ENCODE measurements at places on chromosomes 7 and 10.

DNA sequence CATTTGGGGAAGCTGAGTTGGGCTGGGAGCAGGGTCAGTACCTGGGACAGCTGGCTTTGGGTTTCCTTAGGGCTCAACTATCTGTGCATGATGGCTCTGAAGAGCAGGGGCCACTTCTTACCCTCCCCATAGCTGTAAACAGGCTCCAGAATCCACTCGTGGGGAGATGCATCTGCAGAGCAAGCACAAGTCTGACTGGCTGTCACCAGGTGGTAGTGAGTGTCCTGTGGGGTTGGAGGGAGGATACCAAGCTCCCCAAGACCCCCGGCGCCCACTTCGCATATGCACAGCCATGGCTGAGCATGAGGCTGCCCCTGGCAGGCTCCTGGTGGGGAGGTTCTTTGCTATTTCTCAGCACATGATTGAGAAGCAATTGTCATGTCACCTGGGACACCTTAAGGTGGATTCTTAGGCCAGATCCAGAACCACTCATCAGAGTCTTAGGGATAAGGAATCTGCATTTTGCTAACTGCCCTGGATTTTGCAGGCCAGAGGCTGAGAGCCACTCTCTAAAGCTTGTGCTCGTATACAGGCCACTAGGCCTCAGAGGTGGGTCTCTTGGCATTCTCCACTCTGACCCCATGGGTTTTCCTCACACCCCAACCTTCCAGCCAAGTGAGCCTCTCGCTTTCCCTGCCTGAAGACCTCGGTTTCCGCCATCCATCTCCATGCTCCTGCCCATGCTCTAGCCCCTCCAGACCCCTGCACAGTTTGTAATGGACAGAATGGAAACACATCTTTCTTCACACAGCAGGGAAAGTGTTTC is 53.7 kb downstream of the ADCY1 start:
- no peak for DNase-seq

GRCh38 chr7:151320263-151320845 is 21.3 kb upstream of the NUB1 start:
- DNase-seq = no peak

- DNase-seq = peak; percentile 79
Observed at GRCh38 chr10:60314069-60314940, 75.4 kb downstream of the ANK3 start.

- DNase-seq = no peak
Observed at GRCh38 chr10:90276894-90277475, 575.6 kb downstream of the KIF20B start.

GRCh38 chr10:42991442-42992098 is 85.3 kb upstream of the RET start:
- no peak for DNase-seq

DNA sequence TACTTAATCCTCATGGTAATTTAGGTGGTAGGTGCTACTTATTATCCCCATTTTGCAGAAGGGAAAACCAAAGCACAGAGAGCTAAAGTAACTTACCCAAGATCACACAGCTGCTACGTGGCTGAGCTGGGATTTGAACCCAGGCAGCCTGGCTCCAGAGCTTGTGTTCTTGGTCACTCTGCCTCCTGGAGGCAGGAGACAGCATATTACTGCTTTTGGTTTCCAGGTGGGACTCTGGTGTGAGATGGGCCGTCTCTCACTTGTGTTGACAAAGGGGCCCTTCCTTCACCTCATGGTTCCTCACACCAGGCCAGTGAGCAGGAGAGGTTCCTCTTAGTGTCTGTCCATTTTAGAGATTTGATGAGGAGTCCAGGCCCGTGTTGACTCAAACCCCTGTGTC is 79.8 kb upstream of the PPIF start:
- no peak for DNase-seq

DNA sequence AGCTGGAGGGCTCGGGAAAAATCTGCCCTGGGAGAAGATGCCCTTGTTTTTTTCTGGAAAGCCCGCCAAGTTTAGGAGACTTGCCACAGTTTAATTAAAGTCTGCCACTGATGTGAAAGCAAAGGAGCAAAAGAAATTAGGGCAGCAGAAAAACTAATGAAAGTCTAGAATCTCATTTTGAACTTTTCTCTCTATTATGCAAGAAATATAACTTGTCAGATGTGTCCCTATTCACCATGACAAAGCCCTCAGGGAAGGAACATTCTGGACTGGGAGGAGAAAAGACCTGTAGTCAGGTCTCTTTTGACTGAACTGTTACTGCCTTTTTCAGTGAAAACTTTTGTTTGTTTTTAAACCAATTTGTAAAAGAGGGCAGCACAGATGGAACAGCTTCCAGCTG is 715.5 kb downstream of the SORCS3 start:
- DNase-seq = no peak

DNA sequence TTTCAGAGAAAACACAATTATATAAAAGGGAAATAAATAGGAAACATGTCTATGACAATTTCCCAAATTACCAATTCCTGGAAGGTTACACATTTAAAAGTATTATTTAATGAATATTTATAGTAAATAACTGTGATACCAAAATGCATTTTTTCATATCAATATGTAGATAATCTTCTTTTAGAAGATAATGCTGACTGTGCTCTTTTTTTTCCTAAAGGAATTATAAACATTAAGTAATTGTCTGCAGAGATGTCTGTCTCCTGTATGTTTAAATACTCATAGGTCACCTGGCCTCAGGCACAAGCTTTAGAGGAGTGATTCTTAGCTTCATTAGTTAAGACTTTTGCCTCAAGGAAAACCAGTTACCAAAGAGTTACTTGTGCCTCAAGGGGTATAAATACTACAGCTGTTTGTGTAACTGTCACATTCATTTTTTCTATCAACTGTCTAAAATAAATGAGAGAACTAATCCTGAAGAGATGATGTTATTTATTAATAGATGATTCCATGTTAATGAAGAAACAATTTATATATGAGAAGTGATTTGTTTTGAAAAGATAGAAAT is 77.1 kb downstream of the DNAJC1 start:
- DNase-seq = no peak

- DNase-seq = peak; percentile 57
Observed at GRCh38 chr10:60654813-60655464, 123.3 kb upstream of the CDK1 start.

- no peak for DNase-seq
Observed at GRCh38 chr7:153640586-153640985, 411.6 kb upstream of the DPP6 start.

- peak; percentile 26 for DNase-seq
Observed at GRCh38 chr7:29483219-29484104, 80.2 kb upstream of the PRR15 start.

GRCh38 chr10:5564537-5565204 is 39.9 kb downstream of the CALML3 start:
- no peak for DNase-seq

DNA sequence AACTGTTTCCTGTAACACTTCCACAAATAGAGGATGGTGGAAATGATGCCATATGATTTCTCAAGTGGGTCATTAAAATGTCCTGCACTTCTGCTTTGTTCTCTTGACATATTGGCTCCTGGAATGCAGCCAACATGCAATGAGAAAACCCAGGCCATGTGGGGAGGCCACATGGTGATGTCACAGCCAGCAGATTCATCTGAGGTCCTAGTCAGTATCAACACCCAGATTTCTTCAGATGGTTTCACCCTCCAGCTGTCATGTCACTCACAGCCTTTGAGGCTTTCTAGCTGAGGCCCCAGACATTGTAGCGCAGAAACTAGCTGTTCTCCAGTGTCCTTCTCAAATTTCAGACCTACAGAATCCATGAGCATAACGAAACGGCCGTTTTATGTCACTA is 102.3 kb upstream of the NUPR2 start:
- DNase-seq = peak; percentile 25

DNA sequence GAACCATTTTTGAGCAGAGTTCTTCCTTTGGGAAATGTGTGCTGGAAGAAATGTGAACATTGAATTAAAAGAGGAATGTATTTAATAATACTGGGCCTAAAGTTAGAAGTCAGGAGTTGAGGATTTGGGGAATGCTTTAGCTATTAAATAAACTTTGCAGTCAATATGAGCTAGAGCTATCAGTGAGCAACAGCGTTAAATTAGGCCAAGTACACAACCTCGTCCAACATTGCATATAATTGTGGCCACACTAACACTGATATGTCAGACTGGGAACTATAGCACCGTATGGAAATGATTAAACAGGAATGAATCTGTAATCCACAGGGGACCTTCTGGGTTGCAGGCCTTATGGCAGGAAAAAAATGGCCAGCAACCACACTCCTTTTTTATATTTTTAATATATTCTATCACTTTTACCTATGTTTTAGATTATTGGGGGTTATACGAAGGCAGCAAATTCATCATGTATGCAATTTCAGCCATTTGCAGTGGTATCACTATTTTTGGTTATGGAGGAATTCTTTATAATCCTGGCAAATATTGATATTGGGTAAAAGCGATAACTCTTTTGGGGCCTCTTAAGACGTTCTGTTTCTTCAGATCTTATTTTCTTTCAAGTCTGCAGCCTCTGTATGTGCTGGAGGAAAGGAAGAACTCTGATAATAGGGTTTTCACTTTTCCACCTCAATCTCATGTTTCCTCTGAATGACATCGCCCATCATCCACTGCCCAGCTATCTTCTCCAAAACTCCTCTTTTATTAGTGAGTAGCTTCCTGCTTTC is 236.3 kb upstream of the PLXDC2 start:
- DNase-seq = no peak

- peak; percentile 93 for DNase-seq
Observed at GRCh38 chr7:102286237-102287110, at the start of gene SH2B2. SH2B2 (plus strand) TSS chr7:102286868; CDS start chr7:102300551, 13,683 bp downstream.

- no peak for DNase-seq
Observed at GRCh38 chr10:119500123-119500795, 42.3 kb downstream of the RGS10 start.

DNA sequence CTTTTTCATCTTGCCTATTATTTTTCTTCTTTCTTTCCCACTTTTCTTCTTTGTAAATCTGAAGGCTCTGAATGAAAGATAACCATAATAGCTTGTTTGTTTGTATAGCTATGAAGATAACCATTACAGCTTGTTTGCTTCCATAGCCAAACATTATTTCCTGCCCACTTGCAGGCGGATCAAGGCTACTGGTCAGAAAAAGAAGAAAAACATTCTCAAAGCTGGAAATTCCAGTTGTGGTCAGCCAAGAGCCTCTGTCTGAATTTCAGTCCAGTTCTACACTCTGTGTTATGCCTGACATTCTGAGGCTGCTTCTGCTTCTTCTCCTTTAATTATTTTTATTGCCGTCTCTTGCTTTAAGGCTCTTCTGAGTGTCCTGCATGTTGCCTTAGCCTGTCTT is 48.9 kb downstream of the TMEM178B start:
- peak; percentile 70 for DNase-seq

GRCh38 chr10:4546500-4546899 is 279.5 kb upstream of the AKR1E2 start:
- DNase-seq = no peak

DNA sequence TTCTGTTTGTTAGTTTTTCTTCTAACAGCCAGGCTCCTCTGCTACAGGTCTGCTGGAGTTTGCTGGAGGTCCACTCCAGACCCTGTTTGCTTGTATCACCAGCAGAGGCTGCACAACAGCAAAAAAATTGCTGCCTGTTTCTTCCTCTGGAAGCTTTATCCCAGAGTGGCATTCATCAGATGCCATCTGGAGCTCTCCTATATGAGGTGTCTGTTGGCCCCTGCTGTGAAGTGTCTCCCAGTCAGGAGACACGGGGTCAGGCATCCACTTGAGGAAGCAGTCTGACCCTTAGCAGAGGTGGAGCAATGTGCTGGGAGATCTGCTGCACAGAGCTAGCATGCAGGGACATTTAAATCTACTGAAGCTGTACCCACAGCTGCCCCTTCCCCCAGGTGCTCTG is 26.7 kb upstream of the CROT start:
- peak; percentile 78 for DNase-seq

GRCh38 chr10:89219513-89220218 is 12.5 kb upstream of the CH25H start:
- no peak for DNase-seq

GRCh38 chr10:132393695-132394181 is 3.3 kb upstream of the PWWP2B start:
- DNase-seq = no peak

GRCh38 chr10:74900297-74900696 is 73.9 kb downstream of the KAT6B start:
- DNase-seq = no peak

- no peak for DNase-seq
Observed at GRCh38 chr7:152086513-152086912, 61.0 kb downstream of the GALNT11 start.

GRCh38 chr7:99990460-99990852 is 14.6 kb upstream of the AZGP1 start:
- peak; percentile 54 for DNase-seq

DNA sequence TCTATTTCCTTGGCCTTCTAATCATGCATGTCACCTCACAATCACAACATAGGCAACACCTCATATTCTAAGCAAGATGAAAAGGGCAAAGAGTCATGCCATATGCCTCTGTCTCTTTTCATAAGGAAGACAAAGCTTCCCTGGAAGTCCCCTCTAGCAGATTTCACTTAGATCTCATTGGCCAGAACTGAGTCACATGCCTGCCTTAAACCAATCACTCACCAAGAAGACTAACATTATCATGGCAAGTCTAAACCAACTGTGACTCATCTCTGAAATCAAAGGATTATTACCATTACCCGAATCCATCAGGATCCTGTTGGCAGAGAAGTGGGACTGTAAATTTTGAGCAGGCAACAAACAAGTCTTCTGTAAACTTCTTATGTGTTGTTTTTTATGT is 27.8 kb downstream of the CAV1 start:
- peak; percentile 52 for DNase-seq

- no peak for DNase-seq
Observed at GRCh38 chr7:157507987-157508386, 171.2 kb downstream of the DNAJB6 start.

DNA sequence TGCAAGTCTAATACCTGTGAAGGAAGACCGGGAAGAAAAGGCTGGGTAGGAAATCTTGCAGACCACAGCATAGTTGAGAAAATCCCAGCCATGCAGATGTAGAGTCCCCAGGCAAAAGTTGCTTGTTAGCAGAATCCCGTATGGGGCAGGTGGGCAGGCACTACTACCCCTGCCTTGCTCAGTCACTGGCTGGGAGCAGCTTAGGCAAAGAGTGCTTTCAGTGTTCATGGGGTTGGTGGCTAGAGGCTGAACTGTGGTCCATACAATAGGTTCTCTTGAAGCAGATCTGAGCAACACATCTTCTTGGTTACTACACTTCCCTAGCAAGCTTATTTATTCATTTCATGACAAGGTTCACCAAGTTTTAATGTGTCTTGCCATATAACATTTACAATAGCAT is 92.6 kb downstream of the AHCYL2 start:
- DNase-seq = no peak

DNA sequence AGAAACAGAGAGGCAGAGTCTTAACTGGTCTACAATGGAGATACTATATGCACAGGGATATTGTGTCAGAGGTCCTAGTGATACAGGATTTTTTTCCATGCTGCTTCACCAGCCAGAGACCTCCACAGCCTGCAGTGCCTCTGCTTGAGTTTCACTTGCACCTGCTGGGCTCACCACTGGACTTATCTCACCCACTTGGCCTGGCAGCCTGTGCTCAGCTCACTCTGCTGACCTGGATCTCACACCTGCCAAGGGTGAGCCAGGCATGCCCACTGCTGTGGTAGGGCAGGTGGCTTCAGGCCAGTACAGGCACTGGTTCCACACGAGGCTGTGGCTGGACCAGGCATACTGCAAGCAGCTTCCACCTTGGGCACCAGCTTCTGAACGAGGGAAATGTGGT is 36.6 kb downstream of the PNLIPRP3 start:
- DNase-seq = peak; percentile 38

- no peak for DNase-seq
Observed at GRCh38 chr7:50653981-50654425, 88.8 kb upstream of the DDC start.

- peak; percentile 31 for DNase-seq
Observed at GRCh38 chr10:36779238-36779846, 346.1 kb upstream of the ANKRD30A start.

- DNase-seq = peak; percentile 75
Observed at GRCh38 chr7:100545360-100546128, 6.5 kb downstream of the AGFG2 start.
